Hindlimb muscle (tissue), 1 donor: ENCODE measurements at places on chromosomes 4 and X. TPM values are rescaled to one million over a fixed set of nuclear protein-coding genes. Genes with fewer than 3 reads are reported as not detected.
A peak's percentile ranks its signal among the peaks of the same experiment; 100 is the strongest.

GRCh38 chr4:34644579-34645115, 1599.7 kb downstream of the ARAP2 start:
- DNase-seq, result no peak

DNA sequence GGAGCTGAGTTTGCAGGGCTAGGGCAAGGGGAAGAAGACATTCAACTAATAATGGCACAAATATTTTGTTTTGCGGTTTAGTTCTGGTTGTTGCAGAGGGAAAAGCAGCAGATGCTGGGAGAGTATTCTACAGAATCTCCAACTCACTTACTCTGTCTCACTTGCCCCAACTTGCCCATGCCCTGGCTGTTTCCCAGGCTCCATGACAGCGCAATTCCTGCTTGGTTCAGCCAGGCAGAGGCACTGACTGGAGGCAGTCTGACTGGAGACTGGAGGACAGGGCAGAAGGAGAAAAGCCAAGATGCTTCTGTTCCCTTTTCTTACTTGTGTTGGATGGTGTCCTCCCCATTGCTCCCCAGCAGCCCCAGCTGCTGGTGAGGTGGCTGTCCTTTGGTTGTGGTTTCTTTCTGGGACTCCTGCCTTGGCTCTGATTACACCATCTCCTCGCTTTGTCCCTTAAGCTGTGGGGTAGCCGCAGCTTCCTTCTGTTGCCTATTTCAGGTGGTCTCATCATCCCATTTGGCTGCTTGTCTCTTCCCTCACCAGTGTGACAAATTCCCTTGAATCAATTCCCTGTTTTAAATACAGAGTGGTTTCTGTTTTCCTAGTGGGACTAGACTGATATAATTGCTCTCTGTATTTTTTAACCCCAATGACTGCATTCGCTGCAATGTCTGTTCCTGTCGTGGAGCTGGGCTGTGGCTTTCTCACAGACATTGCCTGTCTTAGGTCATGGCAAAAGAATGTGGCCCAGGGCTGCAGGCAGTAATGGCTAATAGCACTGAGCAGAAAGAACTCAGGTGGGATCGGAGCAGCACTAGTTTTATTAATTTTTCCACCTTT, 24.2 kb upstream of the RASL11B start:
- no peak for DNase-seq

DNA sequence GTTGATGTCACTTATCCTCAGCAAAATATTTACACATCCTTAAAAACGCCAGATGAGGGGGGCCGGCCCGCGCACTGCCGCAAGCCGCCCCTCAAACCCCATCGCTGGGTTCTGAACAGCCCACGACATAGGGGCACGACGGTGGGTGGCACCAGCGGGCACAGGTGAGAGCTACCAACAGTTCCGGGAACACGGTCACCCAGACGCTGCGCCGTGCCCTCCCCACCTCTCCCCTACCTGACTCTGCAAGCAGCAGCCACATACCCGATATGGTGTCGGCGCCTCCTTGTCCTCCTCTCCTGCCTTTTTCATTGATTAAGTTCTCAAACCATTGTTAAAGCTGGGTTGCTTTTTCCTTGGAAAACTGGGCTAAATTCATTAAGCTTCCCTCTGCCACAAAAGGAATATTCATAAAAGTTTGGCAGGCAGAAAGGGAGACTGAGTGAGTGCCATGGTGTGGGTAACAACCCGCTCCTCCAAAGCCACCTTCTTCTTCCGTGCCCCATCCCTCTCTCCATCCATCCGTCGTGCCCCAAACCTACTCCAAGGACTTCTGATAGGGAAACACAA, 1.4 kb downstream of the RAI2 start:
- no peak for DNase-seq

- no peak for DNase-seq
These were observed 39.7 kb downstream of the TSPAN5 start for GRCh38 chr4:98618680-98619079.

- DNase-seq, result no peak
These were observed 162.1 kb downstream of the PCDH18 start for GRCh38 chr4:137370206-137370633.

- peak; percentile 67 for DNase-seq
These were observed 628 bp downstream of the MXD4 start for GRCh38 chr4:2261110-2261852.

DNA sequence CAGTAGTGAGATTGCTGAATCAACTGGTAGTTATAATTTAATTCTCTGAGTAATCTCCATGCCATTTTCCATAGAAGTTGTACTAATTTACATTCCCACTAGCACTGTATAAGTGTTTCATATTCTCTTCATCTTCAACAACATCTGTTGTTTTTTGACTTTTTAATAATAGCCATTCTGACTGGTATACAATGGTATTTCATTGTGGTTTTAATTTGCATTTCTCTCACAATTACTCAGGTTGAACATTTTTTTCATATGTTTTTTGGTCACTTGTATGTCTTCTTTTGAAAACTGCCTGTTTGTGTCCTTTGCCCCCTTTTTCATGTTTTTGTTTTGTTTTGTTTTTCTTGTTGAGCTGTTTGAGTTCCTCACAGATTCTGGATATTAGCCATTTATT, 880.2 kb downstream of the RAPGEF2 start:
- DNase-seq, result no peak

- DNase-seq, result peak; percentile 3
These were observed 1471.8 kb downstream of the PCDH7 start for GRCh38 chr4:32191961-32192360.

GRCh38 chr4:14994242-14994641, 8.0 kb upstream of the CPEB2 start:
- no peak for DNase-seq

DNA sequence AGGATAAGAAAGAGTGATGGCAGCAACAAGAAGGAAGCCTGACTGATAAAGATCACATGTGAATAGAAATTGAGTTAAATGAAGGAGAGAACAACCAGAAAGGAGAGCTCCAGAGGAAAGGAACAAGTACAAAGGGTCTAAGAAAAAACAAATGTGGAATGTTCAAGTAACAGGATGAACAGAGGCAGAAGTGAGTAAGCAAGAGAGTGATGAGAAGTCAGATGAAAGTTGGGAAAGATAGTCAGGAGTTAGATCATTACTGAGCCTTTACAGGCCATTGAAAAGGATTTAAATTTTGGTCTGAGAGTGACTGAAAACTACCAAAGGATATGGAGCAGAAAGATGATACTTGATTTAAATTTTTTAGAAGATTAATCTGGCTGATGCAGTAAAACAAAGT, 38.1 kb downstream of the NFXL1 start:
- no peak for DNase-seq

DNA sequence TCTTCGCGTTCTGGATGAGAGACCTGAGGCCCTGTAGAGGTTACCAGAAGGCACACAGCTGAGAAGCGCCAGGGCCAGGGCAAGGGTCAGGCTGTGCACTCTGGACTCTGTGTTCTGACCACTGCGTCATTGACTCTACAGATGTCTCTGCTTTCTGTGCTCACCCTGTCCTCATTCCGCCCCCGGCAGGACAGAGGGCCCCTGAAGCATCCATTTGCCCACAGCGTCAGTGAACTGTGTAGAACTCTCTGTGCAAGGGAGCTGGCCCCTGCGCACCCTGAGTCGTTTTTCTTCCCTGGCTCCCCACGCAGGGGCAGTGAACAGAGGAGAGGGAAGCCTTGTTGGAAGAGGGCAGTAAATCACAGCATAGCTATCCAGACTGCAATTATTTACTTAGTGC, 6.1 kb upstream of the WAS start:
- DNase-seq, result no peak

DNA sequence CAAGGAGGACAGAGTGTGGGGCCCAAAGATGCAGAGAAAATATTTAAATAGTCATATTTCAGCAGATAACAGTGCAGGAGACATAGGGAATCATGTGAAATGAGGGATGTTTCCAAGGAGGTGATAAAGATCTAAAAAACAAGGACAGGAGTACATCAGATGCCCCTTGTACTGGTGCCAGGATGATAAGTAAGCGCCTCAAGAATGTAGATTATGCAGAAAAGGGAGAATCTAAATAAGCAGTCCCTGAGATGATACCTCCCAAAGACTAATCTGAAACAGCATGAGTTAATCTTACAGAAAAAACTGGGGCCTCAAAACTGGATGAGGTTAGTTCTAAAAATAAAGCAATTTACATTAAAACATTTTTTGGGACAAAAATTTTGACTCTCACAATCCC, 136.1 kb upstream of the WDFY3 start:
- no peak for DNase-seq

- DNase-seq, result no peak
These were observed 43.7 kb downstream of the PDLIM5 start for GRCh38 chr4:94495408-94495807.

DNA sequence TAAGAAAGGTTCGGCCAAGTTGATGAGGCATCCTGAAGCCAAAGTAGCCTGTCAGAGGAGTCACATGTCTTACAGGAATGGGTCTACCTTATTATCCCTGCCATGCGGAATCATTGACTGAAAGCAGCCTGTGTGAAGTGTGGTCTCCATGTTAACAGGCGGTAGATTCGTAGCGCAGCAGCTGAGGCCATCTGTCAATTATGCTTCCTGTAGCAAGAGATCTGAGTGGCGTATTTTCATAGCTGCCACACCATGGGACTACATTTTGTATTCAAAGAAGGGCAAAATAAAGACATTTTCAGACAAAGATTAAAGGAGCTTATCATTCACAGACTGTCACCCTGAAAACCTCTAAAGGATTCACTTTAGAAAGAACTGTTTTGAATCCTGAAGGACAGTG, 11.2 kb upstream of the MED14 start:
- no peak for DNase-seq

GRCh38 chrX:16683007-16683664, 29.3 kb downstream of the CTPS2 start:
- DNase-seq, result no peak

- DNase-seq, result no peak
These were observed 1.8 kb downstream of the EPHA5 start for GRCh38 chr4:65668201-65669089.

- no peak for DNase-seq
These were observed 3.6 kb upstream of the TDO2 start for GRCh38 chr4:155899891-155900290.

GRCh38 chr4:105184316-105184980, 37.8 kb downstream of the TET2 start:
- DNase-seq, result no peak

The SLC2A9 gene
- polyA plus RNA-seq, result 5.0 TPM

The ZNF518B gene
- polyA plus RNA-seq, result 12.1 TPM

The SLC25A5 gene
- 138 TPM for polyA plus RNA-seq

The ARHGEF6 gene
- polyA plus RNA-seq, result 38.2 TPM

The DMP1 gene
- polyA plus RNA-seq, result not detected

The CT45A3 gene
- polyA plus RNA-seq, result 0.22 TPM

The FAM90A26 gene
- 0.08 TPM for polyA plus RNA-seq
